Kidney epithelial cell (primary cell): ENCODE measurements at places on chromosomes 5 and 9.

- DNase-seq, result no peak
These were observed 125.9 kb downstream of the TRPM3 start for GRCh38 chr9:70995511-70995910.

- no peak for DNase-seq
These were observed 46.8 kb downstream of the LHFPL2 start for GRCh38 chr5:78601559-78602314.

DNA sequence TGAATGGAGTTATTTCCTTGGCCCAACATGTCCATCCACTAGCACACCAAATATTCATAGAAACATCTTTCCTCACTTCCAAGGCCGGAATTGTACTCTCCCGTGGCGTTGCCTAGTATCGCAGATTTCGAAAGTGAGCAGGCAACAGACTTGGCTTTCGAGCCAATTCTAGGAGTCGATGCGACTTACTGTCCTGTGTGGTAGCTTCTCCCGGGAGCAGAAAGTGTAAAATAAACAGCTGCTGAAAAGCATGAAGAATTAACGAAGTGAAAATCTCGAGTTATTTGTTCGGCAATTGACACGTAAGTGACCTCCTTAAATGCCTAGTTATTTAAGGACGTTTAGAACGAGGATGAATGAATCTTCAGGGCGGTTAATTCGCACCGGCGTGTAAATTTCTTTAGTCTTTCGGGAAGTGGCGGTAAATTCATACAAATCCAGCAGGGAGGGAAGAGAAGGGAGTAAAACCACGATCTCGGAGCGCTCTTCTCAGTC is 449 bp upstream of the PCSK5 start:
- DNase-seq, result no peak

GRCh38 chr9:134814598-134815215 is 65.9 kb upstream of the FCN2 start:
- no peak for DNase-seq

DNA sequence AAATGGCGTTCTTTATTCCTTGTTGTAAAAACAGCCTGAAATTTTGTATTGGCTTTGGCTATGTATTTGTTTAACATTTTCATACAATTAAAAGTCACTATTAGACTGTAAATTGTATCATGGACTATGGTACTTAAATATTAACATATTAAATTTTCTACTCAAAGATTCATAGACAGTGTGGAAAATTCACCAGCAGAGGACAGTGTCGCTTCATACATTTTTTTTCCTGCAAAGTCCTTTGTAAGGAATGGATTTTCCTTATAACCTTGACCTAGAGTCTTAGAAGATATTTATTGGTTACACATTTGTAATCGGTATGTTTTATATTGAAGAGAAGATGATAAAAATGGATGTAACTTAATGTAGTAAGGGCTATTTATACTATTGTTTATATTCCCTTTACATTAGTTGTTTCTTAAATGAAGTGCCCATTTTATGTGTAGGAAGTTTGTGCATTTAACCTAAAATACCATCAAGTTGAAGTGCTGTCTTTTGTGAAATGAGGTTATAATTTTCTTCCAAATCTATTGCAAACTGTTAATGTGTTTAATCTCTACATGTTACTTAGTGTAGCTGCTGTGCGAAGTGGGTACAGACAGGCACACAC is 150.1 kb downstream of the KDM4C start:
- DNase-seq, result no peak

- DNase-seq, result no peak
These were observed 38.2 kb downstream of the PRRC2B start for GRCh38 chr9:131432050-131432449.

DNA sequence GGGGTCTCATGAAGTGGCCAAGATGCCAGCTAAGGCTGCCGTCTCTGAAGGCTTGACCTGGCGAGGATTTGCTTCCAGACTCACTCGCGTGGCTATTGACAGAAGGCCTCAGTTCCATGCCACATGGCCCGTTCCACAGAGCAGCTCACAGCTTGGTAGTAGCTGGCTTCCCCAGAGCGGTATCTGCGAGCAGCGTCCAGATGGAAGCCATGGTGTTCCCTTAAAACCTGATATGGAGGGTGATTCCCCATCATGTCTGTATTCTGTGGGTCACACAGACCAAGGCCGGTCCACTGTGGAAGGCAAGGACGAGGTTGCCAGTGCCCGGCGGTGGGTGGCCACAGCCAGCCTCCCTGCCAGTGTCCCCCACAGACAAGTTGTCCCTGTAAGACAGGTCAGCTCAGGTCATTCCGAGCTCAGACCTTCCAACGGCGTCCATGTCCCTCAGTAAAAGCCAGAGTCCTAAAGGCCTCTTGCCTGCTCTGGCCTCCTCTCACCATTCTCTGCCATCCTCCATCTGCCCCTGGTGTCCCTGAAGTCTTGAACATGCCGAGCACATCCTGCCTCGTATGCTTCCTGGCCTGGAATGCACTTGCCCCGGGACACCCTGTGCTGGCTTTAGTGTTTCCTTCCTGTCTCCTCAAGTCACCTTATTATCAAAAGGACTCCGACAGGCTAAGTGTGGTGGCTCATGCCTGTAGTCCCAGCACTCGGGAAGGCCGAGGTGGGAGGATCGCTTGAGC is 61.3 kb upstream of the LRRTM2 start:
- no peak for DNase-seq

GRCh38 chr5:50807661-50808060 is 141.2 kb downstream of the PARP8 start:
- DNase-seq, result no peak

DNA sequence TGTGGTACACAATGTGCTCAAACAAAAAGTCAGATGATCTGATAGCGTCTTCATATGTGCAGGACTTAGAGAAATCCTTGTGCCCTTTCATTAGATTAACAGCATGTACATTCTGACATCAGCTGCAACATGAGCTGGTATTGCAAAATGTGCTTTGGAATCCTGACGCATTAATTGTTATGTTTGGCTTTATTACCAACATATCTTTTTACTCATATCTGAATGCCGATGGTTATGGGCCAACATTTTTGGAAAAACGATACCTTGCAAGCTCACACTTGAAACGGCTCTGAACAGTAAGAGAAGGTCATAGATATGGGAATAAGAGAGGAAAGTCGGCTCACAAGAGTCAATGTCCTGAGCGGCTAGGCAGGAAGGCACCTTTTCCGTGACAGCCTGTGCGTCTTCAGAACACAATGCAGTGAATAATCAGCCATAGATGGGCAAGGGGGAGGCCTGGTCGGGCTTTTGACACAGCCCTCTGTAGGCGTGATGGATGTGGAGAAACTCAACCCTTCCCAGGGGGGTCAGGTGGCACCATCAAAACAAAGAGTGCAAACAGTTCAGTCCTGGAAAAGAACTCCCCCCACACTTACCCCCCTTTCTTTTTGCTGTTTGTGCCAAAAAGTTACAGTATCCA is 36.4 kb upstream of the GAS1 start:
- DNase-seq, result no peak

GRCh38 chr9:128153060-128153946 is 4.0 kb downstream of the LCN2 start:
- DNase-seq, result no peak

- DNase-seq, result no peak
These were observed 27.5 kb downstream of the PHF2 start for GRCh38 chr9:93603906-93604326.

DNA sequence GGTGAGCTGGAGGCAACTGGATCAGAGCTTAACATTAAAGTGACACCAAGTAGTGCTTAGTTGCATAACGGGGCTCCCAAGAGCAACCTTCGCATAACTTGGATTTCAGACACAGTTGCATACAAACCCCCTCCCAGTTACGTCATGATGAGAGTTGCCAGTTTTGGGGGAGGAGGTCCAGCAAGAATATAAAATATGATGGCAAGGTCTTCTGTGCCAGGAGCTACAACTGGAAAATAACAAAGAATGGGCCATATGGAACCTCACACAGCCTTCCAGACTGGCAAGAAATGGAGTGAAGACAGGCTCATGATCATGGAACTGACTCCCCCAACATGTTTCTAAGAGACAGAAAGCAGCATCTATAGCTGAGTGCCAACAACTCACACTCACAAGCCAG is 8.5 kb downstream of the SPOCK1 start:
- DNase-seq, result no peak

- no peak for DNase-seq
These were observed 8.7 kb upstream of the GFI1B start for GRCh38 chr9:132969783-132970182.

GRCh38 chr5:69238760-69239251 is 4.1 kb downstream of the CDK7 start:
- DNase-seq, result no peak

- DNase-seq, result no peak
These were observed 1.8 kb upstream of the WNT8A start for GRCh38 chr5:138082033-138082432.

DNA sequence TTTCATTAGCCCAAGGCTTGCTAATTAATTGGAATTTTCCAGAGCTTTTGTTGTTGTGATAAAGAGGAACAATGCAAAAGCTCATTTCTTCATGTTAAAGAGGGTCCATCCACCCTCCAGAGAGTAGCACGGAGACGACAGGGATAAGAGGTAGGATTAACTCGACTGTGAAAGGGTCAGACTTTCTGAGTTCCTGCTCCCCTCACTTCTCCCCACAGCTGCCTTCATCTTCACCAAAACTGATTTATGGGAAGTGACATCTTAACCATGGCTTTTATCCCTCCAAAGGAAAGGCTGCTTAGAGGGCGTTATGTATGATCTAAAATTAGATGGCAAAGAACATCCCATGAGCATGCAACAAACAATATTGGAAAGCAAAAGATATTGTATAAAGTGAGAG is 135.5 kb downstream of the GLIS3 start:
- no peak for DNase-seq

DNA sequence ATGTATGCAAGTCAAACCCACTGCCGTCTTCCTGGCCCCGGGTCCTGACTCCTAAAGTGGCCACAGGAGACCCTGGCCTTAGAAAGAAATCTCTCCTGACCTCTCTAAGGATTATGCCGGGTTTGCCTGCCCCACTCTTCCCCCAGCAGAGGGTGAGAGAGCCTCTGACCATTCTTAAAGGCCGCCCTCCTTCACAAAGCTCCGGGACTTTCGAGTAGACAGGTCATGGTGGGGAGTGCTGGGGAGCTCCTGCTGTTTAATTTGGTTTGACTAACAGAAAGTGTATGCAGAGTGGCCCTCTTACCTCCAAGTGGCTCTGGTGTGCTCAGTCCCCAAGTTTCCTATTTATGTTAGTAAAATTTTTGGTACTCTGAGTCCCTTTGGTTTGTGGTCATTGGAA is 111.8 kb downstream of the LRRC70 start:
- no peak for DNase-seq

DNA sequence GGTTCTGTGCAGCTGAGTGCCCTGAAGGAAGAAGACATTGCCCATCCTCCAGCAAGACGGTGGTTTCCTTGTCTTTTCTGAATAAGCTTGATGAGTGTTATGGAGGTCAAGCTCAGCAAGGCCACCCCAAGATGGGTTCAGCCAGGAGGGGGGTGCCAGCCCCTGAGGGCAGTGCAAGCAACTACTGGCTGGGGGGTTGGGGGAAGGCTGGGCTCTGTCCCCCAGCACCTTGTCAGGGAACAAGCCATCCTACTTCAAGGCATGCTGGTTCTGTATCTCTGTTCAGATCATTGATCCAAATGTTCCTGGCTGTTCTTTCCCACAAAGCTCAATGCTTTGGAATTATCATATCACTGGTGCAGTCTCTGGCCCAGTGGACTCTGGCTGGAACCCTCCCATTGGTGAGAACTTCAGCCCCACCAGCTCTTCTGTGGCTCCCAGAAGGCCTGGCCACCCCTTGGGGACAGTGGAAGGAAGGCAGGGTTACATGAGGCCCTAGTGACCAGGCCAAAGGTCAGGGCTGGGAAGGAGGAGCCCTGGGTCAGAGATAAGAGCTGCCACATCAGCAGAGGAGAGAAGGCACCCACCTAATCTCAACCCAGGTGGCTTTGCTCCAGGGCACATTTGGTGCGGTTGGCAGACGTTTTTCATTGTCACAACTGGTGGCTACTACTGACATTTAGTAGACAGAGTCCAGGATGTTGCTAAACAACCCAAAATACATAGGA is 280.2 kb downstream of the IRX2 start:
- no peak for DNase-seq

- no peak for DNase-seq
These were observed 95.0 kb upstream of the PCSK1 start for GRCh38 chr5:96527768-96528661.

- no peak for DNase-seq
These were observed at the start of gene WDR38 for GRCh38 chr9:124852829-124853531. WDR38 (plus strand) TSS chr9:124853460; CDS start chr9:124853532, 72 bp downstream.

DNA sequence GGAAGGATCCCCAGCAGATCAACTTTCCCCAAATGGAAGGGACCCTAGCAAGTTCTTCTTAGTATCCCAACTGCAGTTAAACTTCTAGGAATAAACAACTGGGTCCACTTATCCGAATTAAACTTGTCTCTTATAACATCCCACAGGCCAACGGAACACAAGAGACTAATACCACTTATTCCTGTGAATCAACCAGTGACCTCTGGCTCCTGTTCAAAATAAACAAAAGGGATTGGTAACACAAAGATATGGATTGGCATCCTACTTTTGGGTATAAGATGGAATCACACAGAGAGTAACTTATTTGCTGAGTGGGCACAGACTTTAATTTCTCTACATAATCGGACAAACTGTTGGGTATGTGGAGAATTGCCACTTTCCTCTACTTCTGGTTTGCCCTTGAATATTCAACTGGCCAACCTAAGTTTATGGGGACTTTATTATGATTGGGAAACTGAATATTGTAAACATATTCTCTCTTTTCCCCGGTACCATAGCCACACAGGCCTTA is 12.4 kb upstream of the PAIP1 start:
- DNase-seq, result no peak

- DNase-seq, result no peak
These were observed 152.9 kb upstream of the NFIB start for GRCh38 chr9:14466828-14467227.

DNA sequence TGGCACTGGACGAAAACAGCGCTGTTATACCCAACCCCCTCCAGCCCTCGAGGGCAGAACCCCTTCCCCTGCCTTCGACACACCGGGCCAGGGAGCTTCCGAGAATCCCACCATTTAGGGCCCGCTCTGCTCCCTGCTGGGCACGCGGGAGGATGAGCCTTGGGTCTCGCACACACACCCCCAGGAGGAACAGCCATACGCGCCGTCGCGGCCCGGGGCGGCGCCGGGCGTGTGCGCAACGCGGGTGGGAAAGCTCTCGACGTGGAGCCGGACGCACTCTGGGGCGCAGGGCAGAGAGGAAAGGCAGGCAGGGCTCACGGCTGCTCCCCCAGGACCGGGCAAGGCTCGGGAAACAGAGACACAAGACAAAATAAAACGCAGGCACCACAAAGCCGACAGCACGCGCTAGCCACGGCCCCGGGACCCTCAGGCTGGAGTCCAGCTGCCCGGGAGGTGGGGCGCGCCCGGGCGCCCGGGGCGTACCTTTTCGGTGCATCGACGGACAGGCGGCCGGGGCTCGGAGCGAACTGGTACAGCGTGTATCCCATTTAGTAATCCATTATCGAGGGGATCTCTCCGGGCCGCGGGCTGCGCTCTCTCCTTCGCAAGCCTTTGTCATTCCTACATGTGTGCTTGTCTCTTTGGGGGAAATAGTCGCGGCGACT is 789 bp downstream of the SEMA6A start:
- DNase-seq, result no peak

DNA sequence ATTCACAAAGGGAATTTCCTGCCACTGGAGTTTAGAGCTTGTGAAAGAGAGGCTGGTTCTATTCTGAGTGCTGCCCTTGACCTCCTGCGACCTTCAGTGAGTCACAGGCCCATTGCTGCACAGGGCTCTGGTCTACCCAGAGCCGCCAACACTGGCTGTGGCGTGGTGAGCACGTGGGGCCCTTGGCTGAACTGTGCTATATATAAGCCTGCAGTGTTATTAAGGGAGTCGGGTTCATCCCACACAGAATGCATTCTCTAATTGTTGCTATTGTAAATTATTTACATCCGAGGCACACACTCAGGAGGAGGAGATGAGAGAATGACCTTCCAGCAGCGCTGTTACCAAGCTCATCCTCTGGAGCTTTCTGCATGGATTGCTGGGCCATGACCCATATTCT is 47.1 kb downstream of the BRINP1 start:
- no peak for DNase-seq
